ENCODE measurements at places on chromosomes 5 and 9.

- peak; percentile 96 for DNase-seq
These were observed 28.3 kb downstream of the EBF1 start for GRCh38 chr5:159071382-159071781.

- DNase-seq: no peak
These were observed 80.5 kb upstream of the PUM3 start for GRCh38 chr9:2924380-2924768.

GRCh38 chr5:96721351-96721977 is 59.3 kb downstream of the CAST start:
- DNase-seq: no peak

GRCh38 chr9:98453589-98454311 is 198.3 kb upstream of the TBC1D2 start:
- no peak for DNase-seq

DNA sequence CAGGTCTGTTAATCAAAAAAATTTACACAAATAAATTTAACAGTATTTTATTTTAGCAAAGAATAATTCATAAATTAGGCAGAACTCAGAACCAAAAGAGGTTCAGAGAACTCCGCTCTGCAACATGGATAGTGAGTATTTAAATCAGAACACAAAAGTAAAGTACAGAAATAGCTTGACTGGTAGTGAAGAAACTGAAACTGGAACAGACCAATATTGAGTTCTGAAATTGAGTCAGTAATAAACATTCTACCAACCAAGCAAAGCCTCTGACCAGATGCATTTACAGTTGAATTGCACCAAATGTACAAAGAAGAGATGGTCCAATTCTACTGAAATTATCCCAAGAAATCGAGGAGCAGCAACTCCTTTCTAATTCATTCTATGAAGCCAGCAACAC is 1542.8 kb downstream of the EFNA5 start:
- DNase-seq: no peak

DNA sequence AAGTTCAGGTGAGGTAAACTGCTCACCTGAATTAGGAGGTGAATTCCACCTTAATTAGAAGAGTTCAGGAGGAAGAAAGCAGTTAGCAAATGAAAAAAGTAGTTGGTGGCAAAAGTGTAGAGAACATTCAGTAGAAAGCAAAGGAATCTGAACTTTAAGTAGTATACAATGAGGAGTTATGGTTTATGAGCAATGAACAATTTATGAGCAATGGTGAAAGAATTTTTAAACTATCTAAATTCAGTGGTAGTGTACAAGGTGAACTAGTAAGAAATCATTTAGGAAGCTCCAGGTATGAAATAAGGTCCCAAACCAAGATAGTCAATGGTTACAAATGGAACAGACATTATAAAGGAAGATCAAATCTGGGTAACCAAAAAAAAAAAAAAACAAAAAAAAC is 3.1 kb downstream of the CETN3 start:
- DNase-seq: no peak

GRCh38 chr5:140116716-140117115 is 2.8 kb downstream of the PURA start:
- no peak for DNase-seq

- no peak for DNase-seq
These were observed 649.4 kb downstream of the CCDC171 start for GRCh38 chr9:16202221-16202620.

GRCh38 chr9:98009936-98010335 is 26.8 kb downstream of the ANP32B start:
- no peak for DNase-seq

DNA sequence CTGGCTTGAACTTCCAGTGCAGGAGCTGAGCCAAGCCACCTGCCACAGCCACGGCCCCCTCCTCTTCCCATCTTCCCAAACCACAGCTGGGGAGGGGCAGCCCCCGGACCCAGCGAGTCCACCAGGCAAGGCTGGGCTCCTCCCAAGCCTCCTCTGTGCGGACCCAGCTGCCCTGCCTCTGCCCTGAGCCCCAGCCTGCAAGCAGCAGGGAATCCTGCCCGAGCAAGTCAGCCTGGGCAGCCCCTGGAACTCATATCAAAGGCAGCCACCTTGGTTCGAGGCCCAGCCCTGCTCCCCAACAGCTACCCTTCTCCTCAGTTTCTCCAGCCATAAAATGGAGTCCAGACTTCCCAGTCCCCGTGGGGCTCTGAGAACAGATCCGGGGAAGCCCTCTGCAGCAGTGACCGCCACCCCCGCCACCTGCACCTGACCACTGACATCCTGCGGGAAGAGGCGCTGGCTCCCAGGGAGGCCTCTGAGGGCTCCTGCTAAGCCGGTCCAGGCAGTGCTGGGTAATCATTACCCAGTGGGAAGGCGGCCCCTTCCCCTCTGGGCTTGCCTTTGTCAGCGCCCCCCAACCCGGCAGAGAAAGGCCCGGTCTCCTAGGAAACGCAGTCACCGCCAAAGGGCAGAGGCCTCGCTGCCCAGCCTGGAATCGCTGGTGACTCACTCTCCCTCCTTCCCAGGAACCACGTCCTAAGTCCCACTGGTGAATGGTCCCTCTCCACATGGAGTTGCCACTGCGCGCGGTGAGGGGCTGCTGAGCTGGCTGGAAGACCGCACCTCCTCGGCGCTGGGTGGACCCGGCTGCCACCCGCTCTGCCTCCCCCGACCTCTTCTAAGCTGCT is 1.5 kb downstream of the VAV2 start:
- no peak for DNase-seq

DNA sequence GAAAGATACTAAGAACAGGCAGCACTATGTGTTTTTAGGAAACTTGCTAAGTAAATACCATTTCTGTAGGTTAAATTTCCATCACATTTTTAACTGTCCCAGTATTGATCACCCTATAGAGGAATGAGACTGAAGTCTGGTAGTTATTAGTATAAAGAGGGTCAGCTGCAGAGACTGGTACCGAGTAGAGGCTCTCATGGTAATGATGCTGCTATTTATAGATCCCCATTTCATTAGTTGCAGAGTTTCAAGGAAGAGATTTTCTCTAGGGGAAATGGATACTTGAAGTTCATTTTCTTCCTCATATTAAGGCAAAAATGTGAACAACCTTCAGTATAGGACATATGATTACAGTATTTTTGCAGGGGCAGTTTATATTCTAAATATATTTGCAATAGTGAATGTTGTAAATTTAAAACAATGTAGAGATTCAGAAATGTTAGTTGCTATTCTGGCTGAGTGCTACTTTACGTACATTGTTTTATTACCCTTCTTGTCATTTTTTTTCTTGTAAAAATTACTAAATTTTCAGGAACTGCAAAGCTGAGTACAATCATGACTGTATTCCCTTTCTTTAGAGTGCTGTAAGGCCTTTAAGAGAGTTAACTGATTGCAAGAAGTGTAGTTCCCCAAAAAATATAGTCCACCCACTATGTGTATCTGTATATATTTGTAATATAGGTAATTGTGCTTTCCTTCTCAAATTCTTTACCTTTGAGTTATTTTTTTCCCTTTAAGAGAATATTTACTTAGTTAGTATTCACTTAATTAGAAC is 14.7 kb downstream of the PBX3 start:
- no peak for DNase-seq

GRCh38 chr5:77606279-77606678 is 32.2 kb downstream of the OTP start:
- no peak for DNase-seq

GRCh38 chr5:93571114-93571949 is 9.7 kb downstream of the NR2F1-AS1 start:
- DNase-seq: no peak

GRCh38 chr5:172170251-172170701 is 17.7 kb downstream of the STK10 start:
- no peak for DNase-seq

- no peak for DNase-seq
These were observed 299.8 kb downstream of the GABRB2 start for GRCh38 chr5:161246749-161247148.

- no peak for DNase-seq
These were observed 31.2 kb upstream of the NDUFB6 start for GRCh38 chr9:32603914-32604852.

DNA sequence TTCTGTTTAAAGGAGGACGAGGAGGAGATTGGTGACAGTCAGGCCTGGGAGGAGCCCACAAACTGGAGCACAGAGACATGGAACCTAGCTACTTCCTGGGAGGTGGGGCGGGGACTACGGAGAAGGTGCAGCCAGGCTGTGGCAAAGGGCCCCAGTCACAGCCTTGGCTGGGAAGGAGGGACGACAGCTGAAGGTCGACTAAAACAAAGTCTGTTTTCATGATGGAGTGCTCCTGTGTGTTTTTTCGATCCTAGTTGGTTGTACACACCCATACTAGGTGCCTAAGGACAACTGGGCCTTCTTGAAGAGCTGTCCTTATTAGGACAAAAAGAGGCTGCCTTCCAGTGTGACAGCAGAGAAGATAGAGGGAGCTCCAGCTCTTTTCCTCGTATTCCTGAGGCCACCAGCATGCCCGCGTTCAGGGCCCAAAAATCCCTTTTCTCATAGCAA is 2.9 kb downstream of the CCDC107 start:
- no peak for DNase-seq

DNA sequence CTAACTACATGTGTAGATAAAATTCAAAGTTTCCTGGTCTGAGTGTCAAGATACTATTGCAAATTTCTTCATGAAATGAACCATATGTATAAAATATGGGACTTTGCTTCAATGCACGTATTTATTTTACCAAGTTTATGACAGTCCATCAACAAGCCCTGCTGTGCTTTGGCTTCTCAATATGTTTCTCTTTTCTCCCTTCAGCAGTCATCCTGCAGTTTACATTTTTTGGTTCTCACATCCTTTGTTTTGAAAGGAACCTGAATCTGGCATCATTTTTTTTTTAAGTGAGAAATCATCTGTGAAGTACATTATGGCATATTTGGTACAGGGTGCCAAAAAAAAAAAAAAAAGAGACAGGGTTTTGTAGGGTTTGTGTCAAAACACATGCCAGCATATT is 65.1 kb downstream of the YIPF5 start:
- no peak for DNase-seq

DNA sequence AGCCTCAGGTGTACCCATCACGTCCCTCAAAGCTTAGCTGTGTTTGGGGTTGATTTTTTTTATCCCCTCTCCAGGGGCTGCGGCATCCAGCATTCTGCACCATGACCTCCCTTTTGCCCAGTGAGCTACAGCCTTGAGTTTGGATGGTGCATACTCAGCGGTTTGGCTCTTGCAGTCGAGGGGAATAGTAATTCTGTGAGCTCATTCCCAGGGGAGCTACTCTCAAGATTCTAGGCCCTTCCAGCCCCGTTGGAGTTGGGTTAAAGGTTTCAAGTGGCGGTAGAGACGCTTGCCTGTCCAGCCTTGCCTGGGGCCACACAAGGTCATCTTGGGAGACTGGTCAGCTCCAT is 102.2 kb upstream of the SPRY4 start:
- no peak for DNase-seq

DNA sequence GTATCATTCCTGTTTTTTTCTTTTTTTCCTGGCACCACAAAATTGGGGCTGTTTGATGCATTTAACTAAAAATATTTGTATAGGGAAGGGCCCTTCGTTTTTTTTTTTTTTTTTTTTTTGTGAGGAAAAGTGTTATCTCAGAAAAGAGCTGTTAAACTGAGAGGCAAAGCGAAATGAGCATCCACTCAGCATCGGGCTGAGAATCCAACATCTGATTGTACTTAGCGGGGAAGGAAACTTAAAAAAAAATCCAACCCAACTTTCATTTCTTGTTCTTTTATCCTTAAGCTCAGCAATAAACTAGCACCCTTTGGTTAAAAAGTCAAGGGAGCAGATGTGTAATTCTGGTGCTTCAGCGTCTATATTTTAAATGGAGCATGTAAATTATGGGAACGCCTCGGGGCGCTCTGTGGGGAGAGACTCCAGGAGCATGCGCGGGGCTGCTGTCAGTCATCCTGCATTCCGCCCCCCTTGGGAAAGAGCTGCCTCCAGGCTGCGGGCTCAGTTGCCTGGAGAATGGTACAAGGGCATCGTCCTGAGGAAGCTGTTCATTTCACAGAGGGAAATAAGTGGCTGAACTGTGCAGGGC is 33.3 kb downstream of the DMRT2 start:
- DNase-seq: peak; percentile 67

DNA sequence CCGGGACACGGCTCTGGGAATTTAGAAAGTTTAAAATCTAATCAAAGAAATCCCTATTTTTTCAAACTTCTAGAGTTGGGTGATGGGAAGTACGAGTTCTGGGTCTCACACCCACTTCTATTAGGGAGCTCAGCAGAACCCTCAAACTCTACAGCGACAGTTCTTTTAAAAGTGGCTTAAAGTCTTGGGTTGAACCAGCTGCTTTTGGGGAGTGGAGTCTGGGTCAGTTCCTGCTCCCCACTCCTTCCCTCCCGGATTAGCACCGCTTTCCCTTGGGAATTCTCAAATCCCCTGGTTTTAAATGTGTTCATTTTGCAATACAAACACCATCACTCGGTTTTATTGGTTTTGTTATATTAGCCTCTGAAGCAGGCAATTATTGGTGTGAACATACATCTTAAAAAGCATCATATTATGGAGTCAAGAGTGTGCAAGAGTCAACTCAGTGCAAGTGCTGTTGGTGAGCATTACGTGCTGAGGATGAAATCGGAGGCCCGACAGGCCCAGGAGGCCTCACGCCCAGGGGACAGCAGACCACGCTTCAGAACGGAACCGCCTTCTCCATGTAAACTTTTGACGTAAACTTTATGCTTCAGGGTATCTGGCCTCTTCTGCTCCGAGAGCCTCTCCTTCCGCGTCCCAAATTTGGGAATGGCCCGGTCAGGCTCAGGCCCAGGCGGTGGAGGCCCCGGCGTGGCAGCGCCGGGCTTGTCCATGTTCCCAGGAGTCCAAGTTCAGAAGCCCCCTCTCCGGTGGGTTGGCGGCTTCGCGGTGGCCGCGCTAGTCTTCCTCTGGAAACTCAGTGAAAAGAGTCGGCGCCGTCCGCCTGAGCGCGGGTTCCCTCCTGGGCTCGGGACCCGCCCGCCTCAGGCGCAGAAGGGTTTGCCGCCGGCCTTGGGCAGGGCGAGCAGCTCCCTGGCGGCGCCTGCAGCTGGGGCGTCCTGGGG is 5.3 kb downstream of the IRX4 start:
- no peak for DNase-seq

DNA sequence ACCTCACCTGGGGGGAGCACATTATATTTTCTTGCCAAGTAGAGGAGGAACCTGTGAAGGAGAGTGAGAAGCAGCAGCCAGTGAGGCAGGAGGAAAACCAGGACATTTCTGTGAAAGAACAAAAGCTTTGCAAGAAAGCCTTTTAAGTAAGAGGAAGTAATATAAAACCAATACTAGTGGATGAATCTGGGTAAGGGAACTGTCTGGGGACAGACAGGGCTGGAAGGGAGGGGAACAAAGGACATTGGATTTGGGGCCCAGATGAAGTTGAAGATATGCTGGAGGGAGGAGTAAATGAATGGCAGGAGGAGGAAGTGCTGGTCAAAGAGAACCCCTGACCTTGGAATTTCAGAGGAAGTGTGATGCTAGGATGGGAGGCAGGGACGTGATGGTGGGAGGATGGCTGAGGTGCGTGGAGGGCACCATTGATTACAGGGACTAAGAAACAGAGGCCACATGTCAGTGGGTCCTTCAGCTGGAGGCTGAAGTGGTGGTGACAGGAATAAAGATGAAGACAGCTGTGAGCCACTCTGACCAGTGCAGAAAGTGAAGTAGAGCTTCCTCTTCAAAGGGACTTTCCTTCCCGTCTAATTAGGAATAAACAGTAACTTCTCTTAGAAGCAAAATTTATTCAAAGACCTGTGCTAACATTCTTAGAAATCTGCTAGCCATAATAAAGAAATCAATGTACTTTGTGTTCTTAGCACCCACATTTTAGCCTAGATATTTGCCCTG is 43.5 kb upstream of the FABP6 start:
- DNase-seq: no peak

GRCh38 chr5:73945505-73945904 is 319.5 kb downstream of the ARHGEF28 start:
- DNase-seq: no peak
